Urinary bladder (tissue), 4 donors: ENCODE measurements at places on chromosomes 7 and 10.
A peak's percentile ranks its signal among the peaks of the same experiment; 100 is the strongest.

DNA sequence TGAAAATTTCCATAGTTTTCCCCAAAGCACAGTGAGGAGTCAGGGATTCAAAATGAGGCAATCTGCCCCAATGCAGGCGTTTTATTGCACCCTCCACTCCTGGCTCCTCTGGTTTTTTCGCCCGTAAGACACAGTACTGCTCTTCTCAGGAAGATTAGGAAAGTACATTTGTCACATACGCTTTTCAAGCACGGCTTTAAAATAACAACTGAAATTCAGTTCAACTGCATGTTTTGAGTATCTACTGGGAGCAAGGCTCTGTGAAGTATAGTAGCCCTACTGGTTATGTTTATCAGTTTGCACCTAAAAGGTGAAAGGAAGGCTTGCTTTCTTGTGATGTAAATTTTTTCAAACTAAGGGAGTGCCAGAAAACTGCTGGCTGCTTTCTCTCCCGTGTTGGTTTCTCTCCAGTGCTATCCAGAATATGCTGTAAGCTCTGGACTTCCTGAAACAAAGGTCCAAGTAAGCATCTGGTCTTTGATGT, 1.9 kb upstream of the SGMS1 start:
- peak; percentile 28 for DNase-seq

GRCh38 chr7:151818674-151819519, 58.0 kb downstream of the PRKAG2 start:
- peak; percentile 15 for DNase-seq

GRCh38 chr10:121580276-121581116, 17.7 kb downstream of the FGFR2 start:
- no peak for DNase-seq

- no peak for DNase-seq
Measured at GRCh38 chr7:75758491-75758890, 13.5 kb downstream of the CCL26 start.

GRCh38 chr10:650886-651615, 38.4 kb downstream of the DIP2C start:
- no peak for DNase-seq

DNA sequence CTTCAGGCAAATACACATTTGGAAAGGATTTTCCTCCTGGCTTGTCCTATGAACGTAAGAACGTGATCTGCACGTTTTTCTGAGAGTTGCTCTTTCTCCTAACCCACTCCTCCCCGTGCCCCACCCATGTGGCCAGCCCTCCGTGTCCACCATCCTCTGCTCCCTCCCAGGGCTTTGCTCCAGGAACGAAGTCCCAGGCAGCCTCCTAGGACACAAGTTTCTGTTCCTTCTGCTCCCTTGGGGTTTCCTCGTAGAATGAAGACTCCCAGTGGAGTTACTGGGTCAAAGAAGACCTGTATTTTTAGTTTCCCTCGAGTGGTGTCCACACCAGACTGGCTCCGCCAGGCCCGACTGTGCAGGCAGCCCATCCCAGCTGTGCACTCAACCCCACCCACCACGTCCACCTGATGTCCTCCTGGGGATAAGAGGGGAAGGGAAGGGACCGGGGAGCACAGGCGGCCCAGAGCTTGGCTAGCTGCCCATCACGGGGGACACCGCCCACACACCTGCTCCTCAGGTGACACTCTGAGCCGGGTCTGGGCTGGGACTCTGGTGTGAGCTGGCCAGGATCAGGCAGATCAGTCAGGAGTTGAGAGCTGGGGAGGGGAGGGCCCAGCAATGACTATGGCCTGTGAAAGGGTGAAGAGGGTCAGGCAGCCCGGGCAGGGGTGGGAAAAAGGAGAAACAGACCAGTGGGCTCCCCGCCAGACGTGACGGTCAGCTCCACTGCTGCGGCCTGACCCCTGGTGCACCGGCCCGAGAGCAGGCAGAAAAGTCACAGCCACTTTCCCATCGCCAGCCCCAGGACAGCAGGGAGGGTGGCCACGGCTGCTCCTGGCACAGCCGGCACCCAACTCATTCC, 54.3 kb upstream of the PPP2R2D start:
- no peak for DNase-seq

DNA sequence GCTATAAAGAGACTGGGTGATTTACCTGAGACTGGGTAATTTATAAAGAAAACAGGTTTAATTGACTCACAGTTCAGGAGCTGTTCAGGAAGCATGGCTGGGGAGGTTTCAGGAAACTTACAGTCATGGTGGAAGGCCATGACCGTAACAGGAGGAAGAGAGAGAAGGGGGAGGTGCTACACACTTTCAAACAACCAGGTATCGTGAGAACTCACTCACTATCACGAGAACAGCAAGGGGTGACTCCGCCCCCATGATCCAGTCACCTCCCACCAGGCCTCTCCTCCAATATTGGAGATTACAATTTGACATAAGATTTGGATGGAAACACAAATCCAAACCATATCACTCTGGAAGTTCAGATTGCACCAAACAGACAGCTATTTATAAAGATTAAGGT, 59.8 kb upstream of the ARHGAP21 start:
- no peak for DNase-seq

GRCh38 chr7:21962677-21963076, 17.0 kb upstream of the CDCA7L start:
- no peak for DNase-seq

- no peak for DNase-seq
Measured at GRCh38 chr10:98404571-98405359, 10.2 kb downstream of the PYROXD2 start.

DNA sequence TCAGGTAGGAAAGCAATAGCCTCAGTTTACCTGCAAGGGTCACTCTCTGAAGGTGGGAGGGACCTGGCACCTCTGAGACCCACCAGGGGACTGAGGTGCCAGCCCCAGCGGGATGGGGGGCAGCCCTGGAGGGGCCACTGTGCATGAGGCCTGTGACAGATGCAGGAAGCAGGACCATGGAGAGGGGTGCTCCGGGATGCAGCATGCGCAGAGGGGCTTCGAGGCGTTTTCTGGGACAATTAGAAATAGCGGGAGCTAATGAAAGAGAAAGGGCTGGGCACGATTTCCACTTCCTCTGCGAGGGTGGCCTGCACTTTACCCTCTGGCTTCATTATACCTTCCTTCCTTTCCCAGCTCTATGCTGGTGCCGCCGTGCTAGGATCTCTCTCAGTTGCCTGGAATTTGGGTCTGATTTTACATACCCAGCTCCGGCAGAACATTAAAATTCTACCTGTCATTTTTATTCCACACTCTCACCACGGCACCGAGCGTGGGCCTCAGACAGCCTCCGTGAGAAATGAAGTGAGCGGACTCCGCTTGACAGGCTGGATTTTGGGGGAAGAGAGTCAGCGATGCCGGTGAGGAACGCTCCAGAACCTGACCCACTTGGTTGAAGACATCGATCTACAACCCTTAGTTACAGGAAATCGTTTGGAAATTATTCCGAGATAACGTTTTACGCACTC, 333.9 kb upstream of the PFKP start:
- no peak for DNase-seq

DNA sequence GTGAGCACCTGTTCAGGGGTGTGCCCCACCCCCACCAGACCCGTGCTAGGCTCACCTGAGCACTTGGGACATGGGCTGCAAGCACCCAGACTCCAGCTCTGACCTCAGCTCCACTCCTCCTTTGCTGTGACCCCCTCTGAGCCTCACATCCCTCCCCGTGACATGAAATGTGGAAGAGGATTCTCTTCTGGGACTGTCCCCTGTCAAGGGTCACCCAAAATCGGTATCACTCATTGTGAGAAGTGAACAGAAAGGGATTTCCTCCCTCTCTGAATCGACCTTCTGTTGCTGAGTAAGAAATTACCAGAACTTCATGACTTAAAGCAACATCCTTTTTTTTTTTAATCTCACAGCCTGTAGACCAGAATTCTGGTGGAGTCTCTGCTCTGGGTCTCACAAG, 6.2 kb upstream of the CHST15 start:
- DNase-seq = no peak
